Kidney epithelial cell (primary cell): ENCODE measurements at places on chromosomes 7 and 10.

DNA sequence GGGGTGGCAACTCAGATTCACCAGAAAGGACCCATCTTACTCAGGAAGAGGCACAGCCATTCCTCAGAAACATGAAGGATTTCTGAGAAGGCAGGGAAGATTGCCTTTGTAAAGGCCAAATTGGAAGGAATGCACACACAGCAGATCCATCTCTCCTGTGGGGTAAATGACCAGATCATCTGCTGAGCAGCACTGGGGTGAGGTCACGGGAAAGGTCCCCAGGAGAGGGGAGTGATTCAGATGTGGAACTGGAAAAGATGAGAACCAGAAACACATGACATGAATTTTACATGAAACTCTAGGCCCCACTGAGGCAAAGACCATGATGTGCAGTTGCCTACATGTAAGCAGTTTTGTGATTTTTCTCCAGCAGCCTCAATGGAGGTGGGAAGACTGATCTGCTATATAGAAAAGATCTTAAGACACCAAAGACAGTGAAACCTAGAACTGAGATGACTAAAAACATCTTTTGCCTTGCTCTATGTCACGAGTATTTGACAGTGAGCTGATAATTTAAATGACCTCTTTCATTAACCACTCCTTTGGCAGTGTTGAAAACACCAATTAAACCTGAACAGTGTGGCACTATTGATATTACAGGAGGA is 91.6 kb downstream of the AMPH start:
- DNase-seq, result no peak

GRCh38 chr10:44205067-44205466 is 179.8 kb downstream of the CXCL12 start:
- DNase-seq, result no peak

- DNase-seq, result no peak
These were observed 69.4 kb upstream of the INPP5A start for GRCh38 chr10:132468216-132468615.

- DNase-seq, result no peak
These were observed 26.5 kb downstream of the SNX8 start for GRCh38 chr7:2287745-2288144.

DNA sequence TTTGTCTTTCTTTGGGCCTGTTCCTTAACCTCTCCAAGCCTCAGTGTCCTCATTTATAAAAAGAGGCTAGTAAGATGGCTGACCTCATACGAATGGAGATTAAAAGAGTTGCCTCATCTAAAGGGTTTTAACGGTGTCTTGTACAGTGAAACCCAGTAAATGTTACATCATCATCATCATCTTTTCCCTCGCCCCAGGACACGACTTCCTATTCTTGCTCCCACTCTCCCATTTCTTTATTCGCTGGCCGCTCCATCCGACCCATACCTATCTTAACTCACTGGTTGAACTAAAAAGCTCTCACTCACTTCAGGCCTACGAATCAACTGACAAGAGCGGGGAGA is 554 bp downstream of the FRA10AC1 start:
- DNase-seq, result no peak

- DNase-seq, result no peak
These were observed 54.9 kb upstream of the ANK3 start for GRCh38 chr10:60444494-60445064.
